Activated T-helper 1 cell treated with anti-CD3 and anti-CD28 coated beads, Interleukin-12 subunit alpha, Interleukin-12 subunit beta, Interleukin-2, Interleukin-4 antibody, amounts not matched to agents 30 ng/mL and 10 ng/mL and 1 ng/mL, durations not matched to agents 14 hours and 24 hours and 36 hours (primary cell): ENCODE measurements at places on chromosomes 5 and 9. TPM values are rescaled to one million over a fixed set of nuclear protein-coding genes. Genes with fewer than 3 reads are reported as not detected.

GRCh38 chr9:91712811-91713210 lies 237.2 kb downstream of the ROR2 start:
- H3K27ac ChIP-seq = no peak overlapping the region
- H3K27me3 ChIP-seq = peaks cover 17% of the 10 kb centered on the region
- no peaks in the 10 kb centered on the region for H3K36me3 ChIP-seq

- no peak overlapping the region for H3K27ac ChIP-seq
- DNase-seq = no peak
- H3K27me3 ChIP-seq = no peaks in the 10 kb centered on the region
- H3K4me3 ChIP-seq = no peak overlapping the region
These were observed 832.0 kb upstream of the ARRDC3 start for GRCh38 chr5:92215116-92215515.

NUDT12 gene
- total RNA-seq = 0.91 and 1.0 TPM in 2 replicates

- no peak overlapping the region for H3K4me3 ChIP-seq
- no peak for DNase-seq
- H3K4me1 ChIP-seq = peaks cover 13% of the 10 kb centered on the region
- H3K27me3 ChIP-seq = peaks cover 2% of the 10 kb centered on the region
- no peaks in the 10 kb centered on the region for H3K36me3 ChIP-seq
- H3K27ac ChIP-seq = no peak overlapping the region
These were observed 143.4 kb downstream of the GOLPH3 start for GRCh38 chr5:32030686-32031085.

IFNK gene
- total RNA-seq = not detected in 2 replicates

CMYA5 gene
- total RNA-seq = 0.10 and 0.15 TPM in 2 replicates

DNA sequence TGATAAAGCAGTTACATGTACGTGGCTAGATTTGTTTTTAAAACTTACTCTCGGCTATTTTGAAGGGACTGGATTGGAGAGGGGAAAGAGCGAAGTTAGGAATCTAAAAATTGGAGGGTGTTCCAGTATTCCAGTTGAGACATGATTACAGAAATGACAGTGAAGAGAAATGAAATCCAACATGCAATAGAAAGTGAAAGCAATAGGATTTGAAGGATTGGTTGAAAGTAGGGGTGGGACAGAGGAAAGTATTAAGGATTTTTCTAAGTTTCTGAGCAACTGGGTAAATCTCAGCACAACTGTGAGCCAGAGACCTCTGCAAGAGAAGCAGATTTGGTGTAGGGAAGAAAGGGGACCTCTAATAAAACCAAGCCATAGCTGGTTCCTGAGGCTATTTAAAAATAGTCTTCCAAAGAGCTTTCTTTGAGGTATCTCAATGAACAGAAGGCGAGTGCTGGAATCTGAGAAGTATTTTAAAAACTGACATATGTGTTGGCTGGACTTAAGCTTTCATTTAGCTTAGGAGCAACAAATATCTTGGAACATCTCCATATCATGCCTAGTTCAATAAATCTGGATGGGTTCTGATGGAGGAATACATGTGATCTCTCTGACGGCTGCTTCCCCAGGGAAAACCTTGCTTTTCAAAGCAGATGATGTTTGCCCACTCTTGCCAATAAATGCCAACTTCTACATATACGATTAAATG lies 110.4 kb upstream of the IFNK start:
- no peak for DNase-seq
- H3K36me3 ChIP-seq = no peaks in the 10 kb centered on the region
- H3K27me3 ChIP-seq = peaks cover 4% of the 10 kb centered on the region
- no peaks in the 10 kb centered on the region for H3K4me1 ChIP-seq

GRCh38 chr9:37383876-37384746 lies 38.4 kb upstream of the GRHPR start:
- H3K27me3 ChIP-seq = peaks cover 4% of the 10 kb centered on the region
- H3K4me1 ChIP-seq = no peaks in the 10 kb centered on the region
- no peak overlapping the region for H3K4me3 ChIP-seq
- no peak overlapping the region for H3K27ac ChIP-seq

DNA sequence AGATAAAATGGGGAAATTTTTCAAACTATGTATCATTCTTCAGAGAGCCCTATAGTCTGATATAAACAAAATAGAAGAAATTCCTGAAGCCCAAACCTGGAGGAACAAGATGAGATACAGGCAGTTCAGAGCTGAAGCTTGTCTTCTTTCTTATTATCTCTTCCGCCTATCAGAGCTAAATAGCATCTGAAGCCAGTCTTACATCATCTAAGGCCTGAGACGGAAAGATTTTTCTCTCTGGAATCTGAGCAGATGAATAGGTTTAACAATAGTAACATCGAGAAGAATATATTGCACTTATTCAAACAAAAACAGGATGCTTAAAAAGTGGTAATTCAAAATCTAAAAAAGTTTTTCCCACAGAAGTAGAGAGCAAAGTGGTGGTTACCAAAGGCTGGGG lies 59.8 kb downstream of the LPAR1 start:
- H3K27me3 ChIP-seq = no peaks in the 10 kb centered on the region
- no peak overlapping the region for H3K27ac ChIP-seq

DNA sequence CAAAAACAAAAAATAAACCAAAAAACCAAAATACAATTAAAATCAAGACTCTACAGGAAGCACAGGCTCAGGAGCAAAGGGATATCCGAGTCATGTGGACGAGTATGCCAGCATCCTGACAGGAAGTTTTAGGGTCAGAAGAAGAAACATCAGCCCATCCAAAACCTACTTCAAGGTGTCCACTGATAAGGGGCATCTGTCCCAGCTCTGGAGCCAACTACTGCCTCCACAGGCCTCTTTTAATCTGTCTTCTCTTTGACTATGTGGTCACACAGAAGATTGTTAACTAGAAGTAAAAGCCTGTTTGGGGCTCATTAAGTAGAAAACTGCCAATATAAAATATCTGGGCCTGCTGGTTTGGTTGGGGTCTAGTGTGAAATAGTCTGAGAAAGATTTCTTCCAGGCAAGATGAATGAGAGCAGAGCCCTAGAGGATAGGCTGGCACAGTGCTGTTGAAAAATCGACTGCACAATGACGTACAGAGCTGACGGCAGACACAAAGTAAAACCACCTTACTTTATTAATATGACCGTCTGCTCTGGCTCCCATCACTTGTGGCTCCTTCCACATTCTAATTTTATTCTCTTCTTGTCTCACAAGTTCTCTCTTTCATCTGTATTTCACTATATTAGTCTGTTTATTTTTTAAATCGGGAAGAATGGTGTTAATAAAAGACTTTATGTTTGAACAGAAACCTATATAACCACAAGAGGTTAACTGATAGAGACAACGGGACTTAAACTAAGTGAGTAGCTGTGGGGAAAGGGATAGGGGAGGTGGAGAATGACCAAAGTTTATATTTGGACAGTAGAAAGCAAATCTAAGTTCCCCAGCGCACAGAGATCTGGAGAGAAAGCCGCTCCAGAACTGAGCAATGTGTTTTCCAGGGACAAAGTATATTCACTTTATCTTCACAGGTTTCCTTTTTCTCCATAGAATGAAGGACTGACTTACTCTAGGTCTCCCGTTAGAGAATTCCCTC lies 22.9 kb upstream of the MSH3 start:
- H3K27me3 ChIP-seq = no peaks in the 10 kb centered on the region
- peaks cover 34% of the 10 kb centered on the region for H3K36me3 ChIP-seq
- no peak for DNase-seq
- no peaks in the 10 kb centered on the region for H3K4me1 ChIP-seq
- H3K4me3 ChIP-seq = no peak overlapping the region

- H3K36me3 ChIP-seq = no peaks in the 10 kb centered on the region
- peak; percentile 25 for DNase-seq
- H3K27ac ChIP-seq = no peak overlapping the region
- peaks cover 6% of the 10 kb centered on the region for H3K27me3 ChIP-seq
- H3K4me3 ChIP-seq = no peak overlapping the region
- H3K4me1 ChIP-seq = no peaks in the 10 kb centered on the region
These were observed 17.7 kb upstream of the UBAC1 start for GRCh38 chr9:135978642-135979546.

GRCh38 chr9:95297316-95297715 lies 20.2 kb downstream of the FANCC start:
- H3K36me3 ChIP-seq = no peaks in the 10 kb centered on the region
- H3K27me3 ChIP-seq = no peaks in the 10 kb centered on the region

DNA sequence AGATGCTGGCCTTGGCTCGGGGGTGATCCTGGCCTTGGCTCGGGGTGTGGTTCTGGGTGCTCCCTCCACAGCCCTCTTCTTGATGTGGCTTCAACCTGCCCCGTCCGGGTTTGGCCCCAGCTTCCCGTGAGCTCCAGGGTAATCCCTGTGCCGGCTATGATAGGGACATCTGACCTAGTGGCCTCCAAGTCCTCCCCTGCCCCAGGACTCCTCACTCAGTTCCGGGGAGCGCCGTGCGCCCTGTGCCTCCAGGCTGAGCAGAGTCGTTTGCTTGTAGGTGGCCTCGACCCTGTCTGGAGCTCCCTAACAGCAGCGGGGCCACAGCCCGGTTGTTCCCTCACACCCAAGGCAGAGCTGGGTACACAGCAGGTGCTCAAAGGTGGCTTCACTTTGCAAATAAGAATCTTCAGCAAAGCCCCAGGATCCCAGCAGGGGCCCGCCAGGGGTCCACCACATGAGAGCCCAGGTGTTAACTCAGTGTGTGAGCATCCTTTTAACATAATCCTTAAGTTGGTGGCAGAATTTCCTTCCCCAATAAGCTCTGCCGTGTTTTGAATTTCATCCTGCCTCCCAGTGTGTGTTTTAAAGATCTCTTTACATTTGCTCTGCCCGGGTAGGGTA lies 32.3 kb upstream of the CEP72 start:
- H3K4me3 ChIP-seq = no peak overlapping the region
- no peak overlapping the region for H3K27ac ChIP-seq
- H3K27me3 ChIP-seq = peaks cover 7% of the 10 kb centered on the region
- no peaks in the 10 kb centered on the region for H3K36me3 ChIP-seq

DNA sequence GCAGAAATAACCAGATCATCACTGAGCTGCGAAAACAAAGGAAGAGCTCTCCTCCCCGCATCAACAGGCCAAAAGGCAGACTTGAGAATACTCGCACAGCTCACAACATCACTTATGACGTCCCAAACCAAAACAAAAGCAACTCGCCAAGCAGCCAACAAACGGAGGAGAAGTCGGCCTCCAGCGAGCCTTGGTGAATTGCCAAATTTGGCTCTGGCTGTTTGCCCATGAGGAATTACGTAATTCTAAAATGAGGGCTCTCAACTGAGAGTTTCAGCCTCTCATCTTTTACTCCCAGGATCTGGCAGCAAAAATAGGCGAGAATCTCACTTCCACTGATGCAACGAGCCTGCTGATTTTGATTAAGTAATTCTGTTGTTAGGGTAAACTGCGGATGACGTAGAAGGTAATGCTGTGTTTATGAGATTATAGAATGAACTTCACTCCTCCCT lies 51.7 kb upstream of the SEMA6A start:
- H3K4me3 ChIP-seq = no peak overlapping the region
- no peak overlapping the region for H3K27ac ChIP-seq
- DNase-seq = no peak
- H3K36me3 ChIP-seq = no peaks in the 10 kb centered on the region
- no peaks in the 10 kb centered on the region for H3K4me1 ChIP-seq

- peaks cover 13% of the 10 kb centered on the region for H3K27me3 ChIP-seq
- peak overlapping the region; percentile 65 for H3K4me3 ChIP-seq
These were observed 10.6 kb upstream of the PPP1R26 start for GRCh38 chr9:135468854-135469521.

GRCh38 chr9:33921967-33922895 lies 105.3 kb downstream of the UBE2R2 start:
- H3K27me3 ChIP-seq = no peaks in the 10 kb centered on the region
- H3K36me3 ChIP-seq = peaks cover 43% of the 10 kb centered on the region
- H3K27ac ChIP-seq = no peak overlapping the region
- DNase-seq = no peak
- no peak overlapping the region for H3K4me3 ChIP-seq

DNA sequence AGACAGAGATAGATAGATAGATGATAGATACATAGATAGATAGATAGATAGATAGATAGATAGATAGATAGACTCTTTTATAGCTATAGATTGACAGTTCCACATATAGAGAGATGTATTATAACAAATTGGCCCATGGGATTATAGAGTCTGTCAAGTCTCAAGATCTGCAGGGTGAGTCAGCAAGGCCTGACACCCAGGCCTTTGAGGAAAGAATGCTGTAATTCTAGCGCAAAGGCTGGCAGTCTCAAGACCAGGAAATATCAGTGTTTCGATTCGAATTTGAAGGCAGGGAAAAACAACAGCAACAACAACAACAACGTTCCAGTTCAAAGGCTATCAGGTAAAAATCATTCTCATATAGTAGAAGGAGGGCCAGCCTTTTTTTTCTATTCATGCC lies 339.2 kb upstream of the CDH9 start:
- no peak overlapping the region for H3K27ac ChIP-seq
- H3K4me3 ChIP-seq = no peak overlapping the region
- no peak for DNase-seq
- no peaks in the 10 kb centered on the region for H3K36me3 ChIP-seq
- no peaks in the 10 kb centered on the region for H3K27me3 ChIP-seq

DNA sequence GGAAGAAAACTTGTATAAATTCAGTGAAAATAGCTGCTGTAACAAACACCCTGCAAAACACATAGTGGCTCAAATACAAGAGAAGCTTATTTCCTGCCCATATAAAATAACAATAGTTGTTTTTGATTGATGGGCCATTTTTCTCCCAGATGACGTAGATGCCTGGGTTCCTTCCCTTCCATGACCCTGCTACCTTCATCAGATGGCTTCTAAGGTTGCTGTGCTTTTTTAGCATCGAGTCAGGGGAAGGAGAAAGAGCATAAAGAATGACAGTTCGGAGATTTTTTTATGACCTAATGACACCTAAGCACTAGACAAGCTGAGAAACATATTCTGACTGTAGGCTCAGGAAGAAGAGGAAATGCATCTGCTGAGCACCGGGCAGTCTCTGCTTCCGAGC lies 34.7 kb upstream of the DPYSL3 start:
- H3K4me1 ChIP-seq = no peaks in the 10 kb centered on the region
- H3K4me3 ChIP-seq = no peak overlapping the region
- no peaks in the 10 kb centered on the region for H3K36me3 ChIP-seq

GRCh38 chr9:76657265-76657664 lies 107.0 kb upstream of the PCA3 start:
- H3K4me3 ChIP-seq = no peak overlapping the region
- H3K4me1 ChIP-seq = peaks cover 22% of the 10 kb centered on the region
- no peaks in the 10 kb centered on the region for H3K36me3 ChIP-seq
- no peaks in the 10 kb centered on the region for H3K27me3 ChIP-seq
- no peak overlapping the region for H3K27ac ChIP-seq
- no peak for DNase-seq

ITGA1 gene
- 2.2 and 2.5 TPM in 2 replicates for total RNA-seq

GRCh38 chr5:137710086-137710485 lies 25.8 kb downstream of the KLHL3 start:
- no peak overlapping the region for H3K4me3 ChIP-seq
- H3K27ac ChIP-seq = no peak overlapping the region
- DNase-seq = no peak
- peaks cover 4% of the 10 kb centered on the region for H3K36me3 ChIP-seq
